Bronchial smooth muscle cell (primary cell): ENCODE measurements at places on chromosomes 5 and 9. TPM values are rescaled to one million over a fixed set of nuclear protein-coding genes. Genes with fewer than 3 reads are reported as not detected.

Gene PIP5KL1
- total RNA-seq, result 3.5 and 4.3 TPM in 2 replicates

Gene AFF4
- total RNA-seq, result 18.5 and 29.8 TPM in 2 replicates

Gene SLC6A18
- not detected in 2 replicates for total RNA-seq

Gene UBAP1
- total RNA-seq, result 17.9 and 23.5 TPM in 2 replicates

Gene HTR1A
- not detected in 2 replicates for total RNA-seq

Gene TAF11L5
- total RNA-seq, result not detected in 2 replicates

Gene TPPP
- total RNA-seq, result under 0.01 and 0.09 TPM in 2 replicates

Gene LHX3
- not detected in 2 replicates for total RNA-seq

Gene SLC6A7
- not detected in 2 replicates for total RNA-seq

Gene N4BP3
- total RNA-seq, result 1.6 and 1.8 TPM in 2 replicates

Gene SLU7
- total RNA-seq, result 95.5 and 110 TPM in 2 replicates

Gene MYORG
- 0.43 and 0.63 TPM in 2 replicates for total RNA-seq

Gene BAAT
- total RNA-seq, result 0.16 TPM in 1 of 2 replicates, not detected in the other

Gene DDX4
- total RNA-seq, result not detected in 2 replicates

Gene RANBP6
- 24.5 and 25.1 TPM in 2 replicates for total RNA-seq

Gene CD14
- 0.32 TPM in 1 of 2 replicates, not detected in the other for total RNA-seq

Gene RASEF
- 0.16 TPM in 1 of 2 replicates, not detected in the other for total RNA-seq

Gene PCDHGC3
- 55.5 and 158 TPM in 2 replicates for total RNA-seq

Gene IL9
- not detected in 2 replicates for total RNA-seq

Gene CDH12
- total RNA-seq, result not detected in 2 replicates

Gene SLC2A8
- total RNA-seq, result 5.8 and 8.0 TPM in 2 replicates

Gene OBP2B
- total RNA-seq, result not detected in 2 replicates

Gene CDKN2B
- total RNA-seq, result 7.7 and 10.4 TPM in 2 replicates

Gene CD72
- total RNA-seq, result 1.3 and 1.9 TPM in 2 replicates

Gene GFI1B
- total RNA-seq, result not detected in 2 replicates

Gene SH3RF2
- total RNA-seq, result 0.09 and 0.79 TPM in 2 replicates

Gene SPEF2
- 1.2 and 3.5 TPM in 2 replicates for total RNA-seq

Gene ENTREP1
- under 0.01 TPM in 1 of 2 replicates, not detected in the other for total RNA-seq
